ENCODE measurements at places on chromosomes 2 and 18. TPM values are rescaled to one million over a fixed set of nuclear protein-coding genes. Genes with fewer than 3 reads are reported as not detected.

DSG2 gene
- total RNA-seq, result 58.5 TPM

MARCHF4 gene
- 64.6 TPM for total RNA-seq

LOXL3 gene
- total RNA-seq, result 0.23 TPM

POTEI gene
- not detected for total RNA-seq

HPCAL1 gene
- total RNA-seq, result 121 TPM

AQP12A gene
- total RNA-seq, result not detected

CNGA3 gene
- 0.06 TPM for total RNA-seq

MYO5B gene
- 11.8 TPM for total RNA-seq

PDE1A gene
- not detected for total RNA-seq

CNNM3 gene
- 15.8 TPM for total RNA-seq

POTEE gene
- total RNA-seq, result 0.06 TPM

PJVK gene
- total RNA-seq, result 0.70 TPM
